ENCODE measurements at places on chromosomes 11 and 22. TPM values are rescaled to one million over a fixed set of nuclear protein-coding genes. Genes with fewer than 3 reads are reported as not detected.

Gene BARX2
- polyA plus RNA-seq = 1.1 TPM

- DNase-seq = no peak
These were observed 12.1 kb downstream of the SERGEF start for GRCh38 chr11:18000760-18001159.

- no peak for DNase-seq
These were observed 79.7 kb downstream of the BUD13 start for GRCh38 chr11:116693102-116693570.

DNA sequence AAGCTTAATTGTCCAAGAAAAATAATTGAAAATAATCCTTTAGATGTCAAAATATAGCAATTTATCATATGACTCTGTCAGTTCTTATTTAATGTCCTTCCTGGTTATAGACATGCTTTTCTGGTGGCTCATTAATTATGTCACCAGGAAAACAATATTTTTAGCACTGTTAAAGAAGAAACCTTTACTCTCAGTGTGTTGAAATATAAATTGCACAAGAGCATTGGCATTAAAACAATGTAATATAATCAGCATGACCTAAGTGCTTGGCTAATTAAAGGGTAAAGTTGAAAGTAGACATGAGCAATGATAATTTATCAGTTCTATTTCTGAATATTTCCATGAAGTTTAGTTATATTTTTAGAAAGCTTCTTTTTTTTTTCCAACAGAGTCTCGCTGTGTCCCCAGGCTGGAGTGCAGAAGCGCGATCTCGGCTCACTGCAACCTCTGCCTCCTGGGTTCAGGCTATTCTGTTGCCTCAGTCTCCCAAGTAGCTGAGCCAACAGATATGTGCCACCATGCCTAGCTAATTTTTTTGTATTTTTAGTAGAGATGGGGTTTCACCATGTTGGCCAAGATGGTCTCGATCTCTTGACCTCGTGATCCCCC, 232.3 kb downstream of the JRKL start:
- DNase-seq = no peak

GRCh38 chr11:762421-763072, 14.7 kb downstream of the GATD1 start:
- no peak for DNase-seq

DNA sequence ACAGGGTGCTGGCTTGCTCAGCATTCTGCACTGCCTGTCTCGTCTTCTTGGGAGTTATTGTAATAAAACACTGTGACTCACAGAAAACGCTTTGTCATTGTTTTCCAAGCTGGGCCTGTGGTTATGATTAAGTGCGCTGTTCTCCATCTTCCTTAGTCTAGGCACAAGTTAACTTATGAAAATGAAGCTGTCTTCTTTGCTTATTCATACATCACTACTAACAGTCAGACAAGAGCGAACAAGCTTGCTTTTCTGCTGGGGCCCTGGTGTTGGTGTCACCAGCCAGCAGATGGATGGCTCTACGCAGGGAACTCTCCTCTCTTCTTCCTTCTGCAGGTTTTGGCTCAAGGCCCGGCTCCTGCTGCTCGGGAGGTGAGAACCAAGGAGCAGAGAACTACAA, 380.1 kb upstream of the SYN3 start:
- no peak for DNase-seq

DNA sequence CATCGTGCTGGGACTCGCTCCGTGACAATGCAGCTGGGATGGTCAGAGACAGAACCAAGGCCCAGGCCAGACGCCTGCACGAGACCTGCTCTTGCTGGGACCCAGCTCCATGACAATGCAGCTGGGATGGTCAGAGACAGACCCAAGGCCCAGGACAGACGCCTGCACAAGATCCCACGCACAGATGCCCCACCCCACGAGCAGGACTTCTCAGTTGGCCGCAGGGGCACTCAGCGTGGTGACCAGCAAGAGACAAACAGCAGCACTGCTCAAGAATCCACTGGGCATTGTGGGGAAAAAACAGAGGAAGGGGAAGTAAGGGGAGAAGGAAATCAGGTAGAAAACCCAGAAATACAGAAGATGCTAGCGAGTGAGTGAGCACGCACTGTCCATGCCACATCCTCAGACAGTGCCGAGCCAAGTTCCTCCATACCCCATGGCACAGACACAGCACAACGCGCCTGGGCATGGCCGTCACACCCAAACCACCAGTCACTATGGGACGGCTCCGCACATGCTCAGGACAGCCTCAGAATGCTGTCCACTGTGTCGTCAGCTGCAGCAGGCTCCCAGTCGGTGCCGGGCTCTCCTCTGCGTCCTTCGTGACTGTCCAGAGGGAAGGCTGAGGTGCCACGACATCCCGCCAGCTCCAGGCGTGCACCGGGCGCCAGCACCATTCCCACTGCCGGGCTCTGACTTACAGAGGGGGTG, 44.5 kb downstream of the BRD1 start:
- no peak for DNase-seq

DNA sequence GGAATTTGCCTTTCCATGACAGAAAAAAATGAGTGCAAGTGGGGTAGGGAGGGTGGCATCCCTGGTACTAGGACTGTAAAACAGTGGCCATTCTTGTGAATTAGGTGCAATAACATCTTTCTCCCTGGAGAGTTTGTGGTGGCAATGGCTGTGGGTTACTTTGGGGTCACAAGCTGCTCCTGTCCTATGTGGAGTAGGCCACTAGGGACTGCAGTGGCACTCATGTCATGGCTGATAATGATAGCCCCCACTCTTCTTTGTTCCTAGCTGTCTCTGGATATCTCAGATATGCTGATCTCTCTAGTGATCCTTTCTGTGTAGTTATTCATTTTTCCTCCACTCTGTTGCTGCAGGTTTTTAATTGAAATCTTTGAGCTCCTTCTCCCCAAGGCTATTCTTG, 270.5 kb upstream of the CHORDC1 start:
- no peak for DNase-seq

Gene DGCR6
- polyA plus RNA-seq = 12.2 TPM

- DNase-seq = no peak
These were observed 483.6 kb downstream of the MN1 start for GRCh38 chr22:27317971-27318428.

DNA sequence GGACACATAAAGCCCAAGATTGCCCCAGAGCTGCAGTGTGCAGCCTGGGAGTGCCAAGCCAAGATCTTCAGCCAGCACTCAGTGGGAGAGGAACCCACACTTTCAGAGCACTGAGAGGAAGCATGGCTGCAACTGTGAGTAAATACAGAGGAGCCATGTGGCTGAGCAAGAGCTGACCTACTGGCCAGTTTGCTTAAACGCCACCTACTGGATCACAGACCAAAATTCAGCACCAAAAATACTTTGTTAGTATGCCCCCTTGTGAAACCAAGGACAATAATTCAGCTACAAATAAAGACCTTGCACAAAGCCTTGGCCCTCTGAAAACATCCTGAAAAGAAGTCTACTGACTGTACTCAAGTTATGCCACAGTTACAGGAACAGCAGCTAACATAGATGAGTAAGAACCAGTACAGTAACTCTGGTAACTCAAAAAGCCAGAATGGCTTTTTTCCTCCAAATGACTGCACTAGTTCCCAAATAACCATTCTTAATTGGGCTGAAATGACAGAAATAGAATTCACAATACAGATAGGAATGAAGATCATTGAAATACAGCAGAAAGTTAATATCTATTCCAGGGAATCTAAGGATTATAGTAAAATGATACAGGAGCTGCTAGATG, 10.1 kb upstream of the OR4A15 start:
- DNase-seq = no peak

Gene LRP4
- polyA plus RNA-seq = 31.3 TPM

Gene IGSF9B
- 7.9 TPM for polyA plus RNA-seq

DNA sequence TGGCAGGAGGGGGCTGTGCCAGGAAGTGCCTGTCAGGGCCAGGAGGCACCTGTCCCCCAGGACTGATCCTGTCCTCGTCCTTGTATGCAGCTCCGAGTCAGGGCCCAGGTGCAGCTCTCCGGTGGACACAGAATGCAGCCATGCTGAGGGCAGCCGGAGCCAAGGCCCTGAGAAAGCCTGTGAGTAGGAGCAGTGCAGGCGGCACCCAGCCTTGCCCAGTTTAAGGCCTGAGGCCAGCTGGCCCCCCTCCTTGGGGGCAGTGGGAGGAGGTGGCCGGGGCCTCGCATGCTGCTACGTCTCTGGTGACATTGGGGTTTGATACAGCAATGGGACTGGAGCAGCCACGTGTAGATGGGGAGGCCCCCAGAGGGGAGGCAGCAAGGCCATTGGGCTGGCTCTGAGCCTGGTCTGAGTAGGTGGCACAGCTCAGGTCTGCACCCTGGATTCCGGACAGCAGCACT, 34.9 kb downstream of the SBF1 start:
- no peak for DNase-seq

- DNase-seq = no peak
These were observed 251.0 kb downstream of the ST3GAL4 start for GRCh38 chr11:126606484-126606883.

Measured in left renal cortex interstitium (tissue), 4 donors.